Fibroblast of lung (primary cell): ENCODE measurements at places on chromosomes 4 and X. TPM values are rescaled to one million over a fixed set of nuclear protein-coding genes. Genes with fewer than 3 reads are reported as not detected.

- H3K27me3 ChIP-seq, result no peaks in the 10 kb centered on the region
- peaks cover 8% of the 10 kb centered on the region for H3K4me1 ChIP-seq
- peaks cover 43% of the 10 kb centered on the region for H3K36me3 ChIP-seq
- H3K27ac ChIP-seq, result no peak overlapping the region
- no peak for DNase-seq
Observed at GRCh38 chr4:1216869-1217294, 32.0 kb downstream of the CTBP1 start.

- H3K4me1 ChIP-seq, result no peaks in the 10 kb centered on the region
- no peak for DNase-seq
- no peak overlapping the region for H3K27ac ChIP-seq
- no peaks in the 10 kb centered on the region for H3K36me3 ChIP-seq
Observed at GRCh38 chr4:40245550-40245949, 48.7 kb downstream of the RHOH start.

DNA sequence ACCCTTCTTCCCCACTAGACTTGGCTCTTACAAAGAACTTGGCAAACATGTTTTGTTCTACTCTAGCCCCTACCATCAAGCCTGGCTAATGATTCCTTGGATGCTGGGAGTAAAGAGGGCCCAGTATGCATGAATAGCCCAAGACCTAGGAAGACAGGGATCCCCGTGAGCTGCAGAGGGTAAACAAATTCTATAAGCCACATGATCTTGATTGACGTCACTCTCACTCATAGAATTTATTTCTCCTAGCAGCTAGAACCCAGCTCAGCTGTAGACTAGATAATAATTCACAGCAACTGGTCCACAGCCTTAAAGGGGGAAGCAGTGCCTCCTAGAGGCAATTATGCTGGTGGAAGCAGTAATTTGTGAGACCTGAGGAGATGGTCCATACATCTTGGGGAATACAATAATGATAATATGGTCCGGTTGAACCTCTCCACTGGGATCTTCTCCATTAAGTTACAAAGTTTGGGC is 16.1 kb upstream of the USO1 start:
- H3K27ac ChIP-seq, result no peak overlapping the region
- H3K36me3 ChIP-seq, result peaks cover 1% of the 10 kb centered on the region
- H3K27me3 ChIP-seq, result no peaks in the 10 kb centered on the region
- DNase-seq, result no peak

- H3K27ac ChIP-seq, result no peak overlapping the region
- H3K4me3 ChIP-seq, result no peak overlapping the region
- DNase-seq, result no peak
- H3K36me3 ChIP-seq, result no peaks in the 10 kb centered on the region
Observed at GRCh38 chrX:6732101-6732500, 197.2 kb upstream of the VCX3A start.

DNA sequence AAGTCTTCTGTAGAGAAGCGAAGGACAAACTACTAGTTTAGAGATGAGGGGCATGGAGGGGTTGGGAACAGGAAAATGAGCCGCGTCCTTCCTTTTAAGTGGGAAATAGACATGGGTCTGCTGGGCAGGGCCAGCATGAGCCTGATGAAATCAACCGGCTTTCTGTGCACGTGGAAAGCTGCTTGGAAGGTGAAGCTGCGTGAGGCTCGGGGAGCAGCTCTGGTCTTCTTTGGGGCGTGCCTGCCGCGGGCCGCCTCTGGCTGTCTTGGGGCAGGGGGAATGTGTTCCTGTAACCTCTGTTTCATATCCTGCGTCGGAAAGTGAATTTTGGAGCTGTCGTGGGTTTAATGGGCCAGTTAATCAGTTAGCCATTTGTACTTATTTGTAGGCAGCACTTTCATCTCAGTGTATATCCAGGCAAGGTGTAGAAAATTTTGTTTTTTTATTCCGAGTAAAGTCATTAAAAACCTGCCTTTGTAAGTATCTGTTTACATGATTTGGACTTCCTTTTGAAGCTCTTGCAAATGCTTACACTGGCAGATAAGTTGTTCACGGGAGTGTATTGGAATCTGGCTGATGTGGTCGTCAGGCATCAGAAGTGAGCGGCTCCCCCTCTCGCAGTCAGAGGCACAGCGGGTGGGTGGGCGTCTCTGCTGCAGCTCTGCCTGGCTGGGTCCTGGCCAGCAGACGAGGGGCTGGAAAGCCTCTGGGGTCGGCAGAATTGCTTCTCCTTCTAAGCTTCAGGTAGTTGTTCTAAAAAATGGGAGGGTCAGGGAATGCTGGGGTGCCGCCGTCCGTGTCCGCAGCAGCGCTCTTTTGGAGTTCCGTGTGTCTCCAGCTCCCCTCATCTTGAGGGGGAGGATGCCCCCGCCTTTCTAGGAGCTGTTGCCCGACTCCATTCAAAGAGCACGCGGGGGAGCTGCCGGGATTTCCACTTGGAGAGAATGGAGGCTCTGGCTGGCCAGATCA is 70.5 kb upstream of the HGFAC start:
- peak; percentile 43 for DNase-seq
- H3K36me3 ChIP-seq, result no peaks in the 10 kb centered on the region
- no peaks in the 10 kb centered on the region for H3K27me3 ChIP-seq
- peaks cover 21% of the 10 kb centered on the region for H3K4me1 ChIP-seq

DNA sequence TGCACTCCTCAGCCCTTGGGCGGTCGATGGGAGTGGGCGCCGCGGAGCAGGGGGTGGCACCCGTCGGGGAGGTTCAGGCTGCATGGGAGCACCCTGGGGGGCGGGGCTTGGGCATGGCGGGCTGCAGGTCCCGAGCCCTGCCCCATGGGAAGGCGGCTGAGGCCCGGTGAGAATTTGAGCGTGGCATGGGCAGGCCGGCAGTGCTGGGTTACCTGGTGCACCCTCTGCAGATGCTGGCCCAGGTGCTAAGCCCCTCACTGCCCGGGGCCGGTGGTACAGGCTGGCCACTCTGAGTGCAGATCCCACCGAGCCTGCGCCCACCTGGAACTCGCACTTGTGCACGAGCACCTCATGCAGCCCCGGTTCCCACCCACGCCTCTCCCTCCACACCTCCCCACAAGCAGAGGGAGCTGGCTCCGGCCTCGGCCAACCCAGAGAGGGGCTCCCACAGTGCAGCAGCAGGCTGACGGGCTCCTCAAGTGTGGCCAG is 556.3 kb downstream of the GALNTL6 start:
- no peaks in the 10 kb centered on the region for H3K27me3 ChIP-seq
- no peak overlapping the region for H3K27ac ChIP-seq
- H3K4me1 ChIP-seq, result no peaks in the 10 kb centered on the region
- no peak overlapping the region for H3K4me3 ChIP-seq

GRCh38 chrX:101347859-101348451 is 587 bp downstream of the TIMM8A start:
- peak; percentile 20 for DNase-seq
- peak overlapping the region; percentile 72 for H3K4me3 ChIP-seq
- H3K4me1 ChIP-seq, result peaks cover 2% of the 10 kb centered on the region
- H3K27ac ChIP-seq, result peak overlapping the region; percentile 74
- H3K36me3 ChIP-seq, result no peaks in the 10 kb centered on the region

GRCh38 chrX:68912113-68912512 is 83.3 kb downstream of the EFNB1 start:
- no peaks in the 10 kb centered on the region for H3K27me3 ChIP-seq
- H3K27ac ChIP-seq, result no peak overlapping the region
- no peaks in the 10 kb centered on the region for H3K36me3 ChIP-seq
- no peak overlapping the region for H3K4me3 ChIP-seq
- H3K4me1 ChIP-seq, result no peaks in the 10 kb centered on the region

- H3K27me3 ChIP-seq, result no peaks in the 10 kb centered on the region
- H3K4me1 ChIP-seq, result no peaks in the 10 kb centered on the region
- H3K27ac ChIP-seq, result no peak overlapping the region
- no peak for DNase-seq
Observed at GRCh38 chr4:25012655-25013054, 18.1 kb downstream of the LGI2 start.

- no peaks in the 10 kb centered on the region for H3K27me3 ChIP-seq
- no peak overlapping the region for H3K4me3 ChIP-seq
- H3K4me1 ChIP-seq, result no peaks in the 10 kb centered on the region
- no peaks in the 10 kb centered on the region for H3K36me3 ChIP-seq
Observed at GRCh38 chr4:154314248-154314647, 177.4 kb downstream of the DCHS2 start.

DNA sequence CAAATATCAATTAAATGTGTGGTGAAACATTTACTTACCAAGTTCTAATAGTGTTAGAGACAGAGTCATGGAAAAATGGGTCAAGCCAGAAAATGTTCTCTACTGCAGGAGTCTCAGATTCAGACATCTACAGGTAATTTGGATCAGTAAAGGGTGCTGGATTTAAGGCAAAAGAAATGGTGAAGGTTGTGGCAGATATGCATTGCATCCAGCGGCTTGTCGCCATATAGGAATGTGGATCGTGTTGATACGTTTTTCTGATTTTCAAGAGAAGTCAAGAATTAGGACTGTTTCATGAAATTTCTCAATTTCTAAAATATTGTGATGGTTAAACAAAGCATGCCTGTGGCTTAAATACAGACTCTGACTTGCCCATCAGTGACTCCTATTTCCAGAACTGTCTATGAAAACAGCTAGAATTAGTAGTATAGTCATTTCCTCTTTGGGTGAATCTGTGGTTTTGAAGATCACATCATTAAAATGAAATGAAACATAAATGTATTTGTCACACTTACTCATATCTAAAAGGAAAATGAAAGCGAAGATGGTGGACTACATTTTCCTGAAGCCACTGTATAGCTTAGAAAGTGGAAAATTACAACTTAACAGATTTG is 110.1 kb upstream of the VEGFC start:
- H3K27ac ChIP-seq, result peak overlapping the region; percentile 79
- H3K4me3 ChIP-seq, result no peak overlapping the region
- H3K4me1 ChIP-seq, result peaks cover 6% of the 10 kb centered on the region

DNA sequence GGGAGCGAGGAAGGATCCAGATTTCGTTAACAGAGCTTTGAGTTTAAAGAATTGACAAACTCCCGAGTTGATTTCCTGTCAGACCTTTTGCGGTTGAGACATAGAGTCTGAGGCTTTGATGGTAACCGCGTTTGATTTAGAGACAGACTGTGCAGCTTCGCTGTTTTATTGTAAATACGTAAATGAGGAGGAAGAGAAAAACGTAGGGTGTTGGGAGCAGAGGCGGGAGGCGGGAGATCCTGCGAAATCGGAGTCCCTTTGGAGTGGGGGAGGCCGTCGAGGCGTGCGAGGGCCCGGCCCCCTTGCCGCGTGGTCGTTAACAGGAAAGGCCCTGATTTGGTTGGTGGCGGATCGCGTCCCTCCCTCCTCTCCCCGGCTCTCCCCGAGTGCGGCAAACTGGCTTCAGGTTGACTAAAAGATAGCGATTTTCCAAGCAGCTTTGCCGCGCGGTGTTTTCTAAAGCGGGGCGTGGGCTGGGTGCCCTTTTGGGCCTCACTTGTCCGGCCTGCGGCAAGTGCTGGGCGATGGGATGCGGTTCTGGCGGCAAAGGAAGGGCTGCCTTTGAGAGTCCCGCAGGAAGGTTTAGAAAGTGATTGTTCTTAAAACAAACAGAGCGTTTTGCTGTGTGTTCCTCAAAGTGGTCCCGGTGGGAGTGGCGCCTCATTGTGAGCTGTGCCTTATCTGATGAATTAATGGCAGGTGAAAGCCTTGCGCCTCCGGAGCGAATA is 857 bp downstream of the SCML1 start:
- peak overlapping the region; percentile 69 for H3K4me3 ChIP-seq
- H3K27me3 ChIP-seq, result no peaks in the 10 kb centered on the region
- H3K36me3 ChIP-seq, result no peaks in the 10 kb centered on the region
- peak overlapping the region; percentile 96 for H3K27ac ChIP-seq

DNA sequence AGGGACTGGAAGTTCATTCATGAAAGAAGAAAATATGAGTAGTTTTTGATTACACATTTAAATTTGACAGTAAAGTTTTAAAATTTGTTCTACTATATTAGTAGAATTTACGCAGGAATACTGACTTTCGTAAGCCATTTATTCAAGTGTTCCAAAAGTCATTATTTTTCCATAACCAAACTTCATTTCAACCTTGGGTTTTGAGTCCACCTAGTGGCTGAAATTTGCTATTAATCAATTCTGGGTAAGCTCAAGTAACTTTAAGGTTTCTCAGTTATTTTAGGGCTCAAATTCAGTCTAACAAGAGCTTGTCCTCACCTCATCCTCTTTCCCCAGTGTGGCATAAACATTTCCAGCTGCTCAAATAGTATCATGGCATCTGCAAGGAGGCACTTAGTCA is 175.4 kb downstream of the SH3BGRL start:
- H3K4me3 ChIP-seq, result no peak overlapping the region
- H3K4me1 ChIP-seq, result no peaks in the 10 kb centered on the region
- H3K27ac ChIP-seq, result no peak overlapping the region
- no peaks in the 10 kb centered on the region for H3K27me3 ChIP-seq
- peak; percentile 6 for DNase-seq

SLC4A4 gene
- 9.8 and 12.2 TPM in 2 replicates for total RNA-seq

CSAG2 gene
- total RNA-seq, result not detected in 2 replicates

BBS12 gene
- total RNA-seq, result 7.4 and 8.4 TPM in 2 replicates

NUP62CL gene
- under 0.01 TPM in 1 of 2 replicates, not detected in the other for total RNA-seq

NKX6-1 gene
- 0.17 and 0.26 TPM in 2 replicates for total RNA-seq

SNCA gene
- 6.8 and 7.7 TPM in 2 replicates for total RNA-seq
